ENCODE measurements at places on chromosomes 2 and 18.

GRCh38 chr2:120815292-120815691, 79.6 kb downstream of the GLI2 start:
- DNase-seq = no peak

DNA sequence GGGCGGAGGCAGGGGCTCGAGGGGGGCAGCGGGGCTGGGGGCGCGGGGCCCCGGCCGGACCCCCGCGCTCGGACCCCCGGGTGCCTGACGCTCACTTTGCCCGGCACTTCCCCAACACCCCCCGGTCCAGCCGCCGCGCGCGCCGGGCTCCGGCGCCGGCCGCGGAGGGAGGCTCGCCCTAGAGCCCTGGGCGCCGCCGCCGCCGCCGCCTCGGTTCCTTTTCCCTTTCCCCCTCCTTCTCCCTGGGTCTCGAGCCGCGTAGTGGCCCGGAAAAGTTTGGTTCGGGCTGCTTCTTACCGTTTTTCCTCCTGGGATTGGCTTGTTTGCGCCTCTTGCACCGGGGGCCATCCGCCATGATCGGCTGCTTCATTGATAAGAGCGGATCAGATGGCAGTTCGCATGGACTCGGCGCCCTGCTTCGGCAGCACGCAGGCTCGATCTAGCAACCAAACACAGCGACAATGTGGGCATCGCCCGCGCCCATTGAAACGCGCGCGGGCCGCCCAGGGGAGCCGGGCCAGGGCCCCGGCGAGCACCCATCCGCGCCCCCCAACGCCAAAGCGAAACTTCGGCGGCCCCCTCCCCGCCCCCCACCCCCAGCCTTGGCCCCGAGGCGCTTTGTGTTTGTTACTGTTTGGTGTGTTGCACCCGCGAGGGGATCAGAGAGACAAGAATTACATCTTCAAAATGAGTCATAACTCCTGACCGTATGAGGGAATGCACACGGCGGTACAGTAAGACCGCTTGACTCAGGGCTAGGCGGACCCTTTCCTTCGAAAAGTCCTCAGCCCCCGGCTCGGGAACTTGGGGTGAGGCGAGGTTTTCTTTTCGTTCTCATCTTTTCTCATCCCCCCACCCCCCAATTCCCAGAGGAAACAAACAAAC, 2.7 kb downstream of the ZEB2 start:
- DNase-seq = no peak

DNA sequence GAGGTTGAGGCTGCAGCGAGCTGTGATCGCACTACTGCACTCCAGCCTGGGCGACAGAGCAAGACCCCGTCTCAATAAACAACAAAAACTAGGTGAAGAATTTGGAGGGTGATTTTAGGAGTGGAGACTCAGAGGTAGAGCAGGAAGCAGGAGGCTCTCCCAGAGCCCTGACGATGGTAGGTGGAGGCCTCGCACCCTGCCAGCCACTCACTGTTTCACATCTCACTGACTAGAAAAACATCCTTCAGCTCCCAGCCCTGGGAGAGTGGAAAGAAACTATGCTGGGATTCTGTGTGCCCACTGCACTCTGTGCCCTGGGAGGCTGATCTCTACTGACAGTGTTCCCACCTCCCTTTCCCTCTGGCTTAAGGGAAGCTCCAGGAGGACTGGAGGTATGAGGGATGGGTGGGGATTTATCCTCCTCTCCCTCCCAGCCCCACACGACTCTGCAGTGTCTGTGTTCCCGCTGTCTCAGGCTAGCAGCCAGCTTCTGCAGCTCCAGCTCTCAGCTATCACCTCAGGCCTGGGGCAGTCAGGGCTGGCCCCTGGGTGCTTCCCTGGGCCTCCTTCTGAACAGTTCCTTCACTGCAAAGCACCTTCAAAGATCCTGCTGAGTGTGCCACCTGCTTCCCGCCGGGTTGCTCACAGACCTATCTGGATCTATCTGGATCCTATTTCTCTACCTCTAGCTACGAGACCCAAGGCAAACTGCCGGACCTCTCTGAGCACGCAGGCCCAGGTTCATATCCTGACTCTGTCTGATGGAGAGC, 9.6 kb downstream of the CIB4 start:
- no peak for DNase-seq

DNA sequence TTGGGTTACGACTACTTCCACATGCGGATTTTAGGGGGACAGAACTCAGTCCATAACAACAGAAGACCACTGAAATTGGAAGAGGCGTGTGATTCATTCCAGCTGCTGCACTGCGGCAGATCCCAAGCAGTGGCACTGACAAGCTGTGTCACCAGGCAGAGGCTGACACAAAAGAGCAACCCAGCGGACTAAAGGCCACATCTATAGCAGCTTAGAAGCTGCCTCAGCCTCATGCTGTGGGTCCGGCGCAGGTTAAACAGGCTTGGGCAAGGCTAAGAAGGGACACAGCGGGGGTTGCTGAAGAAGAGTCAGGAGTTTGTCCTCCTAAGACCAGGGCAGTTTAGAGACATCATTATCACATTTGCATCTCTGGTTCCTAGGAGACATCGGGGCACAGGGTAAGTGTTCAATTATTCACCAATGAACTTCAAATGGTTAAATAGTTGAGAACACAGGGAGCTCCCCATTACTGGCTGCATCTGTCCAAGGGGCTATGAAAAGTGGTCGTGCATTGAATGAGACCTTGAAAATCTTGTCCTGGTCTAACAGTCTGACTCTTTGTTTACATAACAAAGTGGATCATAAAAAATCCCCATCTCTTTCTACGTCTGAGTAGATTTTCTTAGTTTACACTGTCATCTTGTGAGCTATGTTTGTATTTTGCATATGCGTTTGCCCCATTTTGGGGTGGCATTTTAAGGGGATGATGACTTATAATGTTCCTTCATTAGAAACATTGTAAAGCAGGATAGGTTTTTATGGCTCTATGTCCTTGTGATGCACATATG, 162.3 kb upstream of the TRIB2 start:
- DNase-seq = no peak

GRCh38 chr2:240432430-240432819, 3.0 kb upstream of the GPC1 start:
- no peak for DNase-seq

DNA sequence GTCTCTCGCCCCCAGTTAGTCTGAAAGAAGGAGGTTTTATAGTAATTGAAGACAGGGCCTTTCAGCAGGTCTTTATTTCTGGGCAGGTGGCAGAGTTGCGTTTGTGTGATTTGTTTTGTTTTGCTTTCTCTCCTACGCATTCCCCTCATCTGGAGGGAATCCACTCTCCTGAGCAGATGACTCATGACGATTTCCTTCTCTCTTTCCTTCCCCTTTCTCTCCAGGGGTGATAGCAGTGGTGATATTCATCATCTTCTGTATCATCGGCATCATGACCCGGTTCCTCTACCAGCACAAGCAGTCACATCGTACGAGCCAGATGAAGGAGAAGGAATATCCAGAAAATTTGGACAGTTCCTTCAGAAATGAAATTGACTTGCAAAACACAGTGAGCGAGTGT, 888.8 kb downstream of the CNTNAP5 start:
- no peak for DNase-seq

- DNase-seq = no peak
These were observed 14.9 kb upstream of the E2F6 start for GRCh38 chr2:11480859-11481258.

DNA sequence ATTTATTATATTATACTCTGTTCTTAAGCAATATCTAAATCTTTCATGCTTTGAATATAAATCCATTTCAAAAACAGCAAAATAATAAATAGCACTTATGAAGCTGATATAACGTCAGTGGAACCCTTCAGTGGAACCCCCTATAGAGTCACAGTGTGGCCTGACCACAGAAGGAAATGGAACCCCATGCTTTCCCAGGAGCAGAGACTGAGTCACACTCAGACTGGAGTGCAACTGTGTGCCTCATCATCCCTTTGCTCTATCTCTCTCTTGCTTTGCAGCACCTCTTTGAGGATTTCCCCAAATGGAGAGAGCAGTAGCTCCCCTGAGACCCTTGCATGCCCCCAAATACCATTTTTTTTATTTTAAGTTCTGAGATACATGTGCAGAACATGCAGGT, 13.1 kb downstream of the NXPH2 start:
- no peak for DNase-seq
